ENCODE measurements at places on chromosomes 3 and 15.
A peak's percentile ranks its signal among the peaks of the same experiment; 100 is the strongest.

GRCh38 chr3:105495021-105495420, 128.3 kb downstream of the ALCAM start:
- no peak for DNase-seq

DNA sequence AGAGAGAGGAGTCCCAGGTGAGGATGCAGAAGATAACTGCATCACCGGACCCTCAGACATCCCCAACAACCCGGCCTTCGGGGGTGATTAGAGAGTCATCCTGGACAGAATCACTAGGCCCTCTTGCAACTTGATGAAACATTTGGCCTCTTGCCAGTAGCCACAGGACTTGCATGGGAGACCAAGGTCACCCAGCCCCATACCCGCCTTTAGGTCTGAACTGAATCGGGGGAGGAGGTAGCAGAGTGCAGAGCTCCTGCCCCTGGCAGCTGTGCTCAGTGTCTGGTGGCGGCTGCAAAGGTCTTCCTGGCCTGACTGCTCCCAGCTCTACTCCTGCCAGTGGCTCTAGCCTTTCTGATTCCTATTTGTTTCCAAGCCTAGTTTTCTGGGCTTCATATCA, 12.4 kb downstream of the PIF1 start:
- DNase-seq = no peak

DNA sequence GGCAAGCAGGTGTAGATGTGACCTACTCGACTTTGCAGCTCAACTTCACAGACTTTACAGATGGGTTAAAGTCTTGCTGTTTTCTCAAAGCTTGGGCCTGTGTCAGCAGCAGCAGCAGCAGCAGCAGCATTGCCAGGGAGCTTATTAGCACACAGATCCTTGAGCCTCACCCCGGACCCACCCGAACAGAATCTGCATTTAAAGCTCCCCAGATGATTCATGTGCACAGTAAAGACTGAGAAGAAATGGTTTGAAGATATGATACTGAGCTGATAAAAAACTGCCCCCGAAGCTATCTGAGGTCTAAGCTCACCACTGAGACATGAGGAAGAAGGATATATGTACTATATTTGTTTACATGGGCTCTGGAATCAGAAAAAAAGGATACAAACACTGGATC, 231.7 kb downstream of the ARPP21 start:
- no peak for DNase-seq

DNA sequence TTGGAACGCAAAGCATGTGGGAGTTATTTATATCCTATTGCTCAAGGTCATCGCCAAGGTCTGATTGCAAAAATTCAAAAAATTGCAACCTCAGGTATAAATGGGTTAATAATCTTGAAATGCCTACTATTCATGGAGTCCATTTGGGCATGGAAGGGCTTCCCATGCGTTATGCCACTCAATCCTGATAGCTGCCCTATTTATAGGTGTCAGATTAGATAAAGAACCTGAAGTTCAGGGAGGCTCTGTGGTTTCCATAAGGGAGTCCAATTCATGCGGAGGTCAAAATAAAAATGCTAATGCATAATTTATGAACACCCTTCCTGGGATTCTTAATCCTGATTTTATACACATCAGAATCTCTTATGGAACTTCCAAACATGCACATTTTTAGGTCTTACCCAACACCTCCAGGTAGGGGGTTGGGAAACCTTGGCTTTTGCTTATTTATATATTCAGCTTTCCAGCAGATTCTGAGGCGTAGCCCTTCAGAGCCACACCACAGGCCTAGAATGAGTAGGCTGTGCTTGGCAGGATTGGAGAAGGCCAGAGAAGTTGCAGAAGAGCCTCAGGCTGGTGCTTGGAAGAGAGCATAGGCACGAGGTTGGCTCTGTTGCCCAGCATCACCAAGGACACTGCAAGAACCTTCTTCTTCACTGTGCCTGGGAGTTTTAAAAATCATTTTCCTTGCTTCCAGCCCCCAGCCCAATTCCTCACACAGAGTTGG, 324.4 kb upstream of the CFAP20DC start:
- DNase-seq = no peak

- no peak for DNase-seq
These were observed 66.3 kb upstream of the IL12A start for GRCh38 chr3:159922193-159922840.

GRCh38 chr3:27186013-27186412, 183.2 kb downstream of the NEK10 start:
- no peak for DNase-seq

DNA sequence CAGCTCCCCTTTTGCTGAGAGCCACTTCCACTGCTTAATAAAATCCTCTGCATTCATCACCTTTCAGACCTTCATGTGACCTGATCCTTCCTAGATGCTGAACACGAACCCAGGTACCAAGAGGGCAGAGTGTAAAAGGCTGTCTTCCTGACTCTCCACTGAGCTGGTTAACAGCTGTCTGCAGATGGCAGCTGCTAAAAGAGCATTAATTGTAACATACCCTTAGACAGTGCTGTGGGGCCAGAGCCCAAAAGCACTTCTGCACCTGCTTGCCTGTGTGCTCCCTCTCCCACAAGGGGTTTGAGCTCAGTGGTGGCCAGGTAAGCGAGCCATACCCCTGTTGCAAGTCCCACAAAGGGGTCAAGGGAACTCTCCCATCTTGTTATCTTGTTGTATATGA, 187.3 kb downstream of the UBE2E2 start:
- no peak for DNase-seq

DNA sequence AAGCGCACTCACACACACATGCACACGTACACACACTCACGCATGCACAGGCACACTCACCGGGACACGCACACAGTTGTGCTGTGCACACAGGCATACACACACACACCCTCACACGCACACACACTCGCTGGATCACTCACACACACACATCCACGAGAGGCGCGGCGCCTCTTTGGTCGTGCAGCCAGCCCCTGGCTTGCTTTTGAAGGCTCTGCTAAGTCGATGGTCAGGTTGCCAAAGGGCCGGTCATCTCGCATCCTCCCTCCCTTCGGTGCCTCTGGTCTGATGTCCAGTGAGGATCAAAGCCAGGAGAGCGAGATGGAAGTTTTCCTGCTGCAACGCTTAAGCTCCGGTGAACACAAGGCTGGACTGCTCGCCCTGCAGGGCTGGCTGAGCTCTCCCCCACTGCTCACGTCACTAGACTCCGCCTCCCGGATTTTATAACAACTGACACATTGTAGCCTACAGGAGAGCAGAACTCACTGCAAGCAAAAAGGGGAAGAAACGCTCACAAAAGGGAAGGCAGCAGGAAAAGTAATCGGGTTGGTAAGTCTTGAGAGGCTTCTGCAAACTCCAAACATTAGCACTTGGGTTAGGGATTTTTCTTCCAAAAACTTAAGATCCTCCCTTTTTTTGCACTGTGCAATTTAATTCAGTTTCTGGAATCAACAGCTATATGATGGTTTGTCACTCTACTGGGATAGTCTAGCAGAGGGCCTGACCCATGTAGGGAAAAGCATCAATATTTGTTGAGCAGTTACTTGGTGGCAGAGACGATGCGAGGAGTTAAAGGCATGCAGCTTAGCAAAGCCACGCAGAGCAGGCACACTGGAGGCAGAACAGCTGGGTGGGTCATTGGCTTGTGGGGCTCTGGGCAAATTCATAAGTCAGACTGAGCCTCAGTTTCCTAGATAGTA, at the start of gene SRGAP3:
SRGAP3 (minus strand) TSS at position 374 of the 920 bp plus-strand sequence. CDS start 695 bp downstream, outside the sequence.
- peak; percentile 95 for DNase-seq

DNA sequence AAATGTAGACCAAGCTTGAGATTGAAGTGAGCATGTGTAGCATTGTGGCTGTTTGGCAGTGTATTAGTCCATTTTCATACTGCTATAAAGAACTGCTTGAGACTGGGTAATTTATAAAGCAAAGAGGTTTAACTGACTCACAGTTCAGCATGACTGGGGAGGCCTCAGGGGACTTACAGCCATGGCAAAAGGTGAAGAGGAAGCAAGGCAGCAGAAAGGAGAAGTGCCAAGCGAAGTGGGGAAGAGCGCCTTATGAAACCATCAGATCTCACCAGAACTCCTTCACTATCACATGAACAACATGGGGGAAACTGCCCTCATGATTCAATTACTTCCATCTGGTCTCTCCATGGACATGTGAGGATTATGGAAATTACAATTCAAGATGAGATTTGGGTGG, 8.6 kb upstream of the CERS3 start:
- DNase-seq = no peak
